Fibroblast of gingiva (primary cell): ENCODE measurements at places on chromosomes 2 and 18.

DNA sequence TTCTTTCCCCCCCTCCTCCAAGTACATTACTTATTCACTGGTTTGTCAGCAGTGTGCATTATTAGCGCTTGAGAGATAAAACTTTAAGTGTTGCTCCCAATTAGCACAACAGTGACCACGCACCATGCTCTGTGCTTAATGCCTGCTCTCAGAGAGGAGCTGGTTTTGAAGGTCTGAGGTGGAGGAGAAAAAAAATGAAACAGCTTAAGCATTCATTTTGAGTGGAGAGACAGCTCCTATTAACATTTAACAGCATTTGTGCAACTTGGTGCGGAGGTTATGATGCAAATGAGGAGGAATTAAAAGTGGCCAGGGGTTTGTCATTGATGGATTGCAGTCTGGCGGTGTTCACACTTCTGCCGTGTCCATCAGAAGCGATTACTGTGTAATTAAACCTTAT lies 141.8 kb downstream of the FIGN start:
- no peak for DNase-seq

DNA sequence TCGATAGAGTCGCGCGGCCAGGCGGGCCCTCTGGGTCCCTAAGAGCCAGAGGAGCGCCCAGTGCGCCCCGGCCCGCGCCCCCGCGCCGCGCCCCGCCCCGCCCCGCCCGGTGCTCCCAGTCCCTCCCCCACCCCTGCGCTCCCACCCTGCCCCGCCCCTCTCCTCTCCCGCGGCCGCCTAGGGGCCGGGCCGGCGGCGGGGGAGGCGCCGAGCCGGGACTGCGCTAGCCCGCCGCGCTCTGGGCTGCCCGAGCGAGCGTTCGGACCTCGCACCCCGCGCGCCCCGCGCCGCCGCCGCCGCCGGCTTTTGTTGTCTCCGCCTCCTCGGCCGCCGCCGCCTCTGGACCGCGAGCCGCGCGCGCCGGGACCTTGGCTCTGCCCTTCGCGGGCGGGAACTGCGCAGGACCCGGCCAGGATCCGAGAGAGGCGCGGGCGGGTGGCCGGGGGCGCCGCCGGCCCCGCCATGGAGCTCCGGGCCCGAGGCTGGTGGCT lies at the start of gene GPC1:
GPC1 (plus strand) TSS at position 207 of the 491 bp plus-strand sequence; CDS start at position 463, 256 bp downstream.
- DNase-seq: peak; percentile 84

- DNase-seq: peak; percentile 84
These were observed 110.8 kb downstream of the FMNL2 start for GRCh38 chr2:152445791-152446201.

DNA sequence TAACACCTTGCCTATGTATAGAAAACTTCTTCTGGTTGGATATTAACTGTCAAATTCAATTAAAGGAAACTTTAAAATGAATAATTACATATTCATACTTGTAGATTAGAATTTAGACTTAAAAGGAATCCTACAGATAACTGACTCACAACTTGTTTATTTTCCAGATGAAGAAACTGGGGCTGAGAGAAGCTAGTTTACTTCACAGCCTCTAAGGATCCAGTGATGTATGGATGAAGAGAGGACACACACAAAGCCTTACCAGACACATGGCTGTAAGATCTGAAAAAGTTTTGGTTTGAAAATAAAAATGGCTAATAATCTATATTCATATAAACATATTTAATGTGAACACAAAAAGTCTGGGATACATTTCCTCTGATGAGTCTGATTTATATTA lies 72.3 kb downstream of the PRELID3A start:
- no peak for DNase-seq

DNA sequence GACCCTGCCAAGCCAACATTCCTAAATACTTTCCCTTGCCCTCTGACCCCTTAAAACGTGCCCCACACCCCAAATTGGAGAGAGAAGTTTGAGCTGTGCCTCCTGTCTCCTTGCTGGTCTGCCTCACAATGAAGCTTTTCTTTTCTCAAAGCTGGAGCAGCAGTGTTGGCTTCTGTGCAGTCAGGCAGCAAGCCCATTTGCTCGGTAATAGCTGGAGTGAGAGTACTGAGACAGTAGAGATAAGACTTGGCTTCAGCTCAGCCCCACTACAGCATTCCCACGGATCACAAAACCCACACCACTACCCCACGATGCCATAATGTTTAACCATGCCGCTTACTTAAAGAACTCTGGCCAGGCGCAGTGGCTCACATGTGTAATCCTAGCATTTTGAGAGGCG lies 73.0 kb downstream of the NCAPH start:
- no peak for DNase-seq

DNA sequence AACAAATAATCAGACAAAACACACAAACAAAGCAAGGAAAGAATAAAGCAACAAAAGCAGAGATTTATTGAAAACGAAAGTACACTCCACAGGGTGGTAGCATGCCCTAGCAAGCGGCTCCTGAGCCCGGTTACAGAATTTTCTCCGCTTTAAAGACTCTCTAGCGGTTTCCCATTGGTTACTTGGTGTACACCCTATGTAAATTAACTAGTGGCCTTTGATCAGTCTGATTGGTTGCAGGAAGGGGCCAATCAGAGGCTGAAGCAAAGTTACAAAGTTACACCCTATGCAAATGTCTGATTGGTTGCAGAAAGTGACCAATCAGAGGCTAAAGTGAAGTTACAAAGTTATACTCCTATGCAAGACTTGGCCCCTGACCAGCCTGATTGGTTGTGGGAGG lies 242.9 kb downstream of the LDLRAD4 start:
- DNase-seq: no peak

DNA sequence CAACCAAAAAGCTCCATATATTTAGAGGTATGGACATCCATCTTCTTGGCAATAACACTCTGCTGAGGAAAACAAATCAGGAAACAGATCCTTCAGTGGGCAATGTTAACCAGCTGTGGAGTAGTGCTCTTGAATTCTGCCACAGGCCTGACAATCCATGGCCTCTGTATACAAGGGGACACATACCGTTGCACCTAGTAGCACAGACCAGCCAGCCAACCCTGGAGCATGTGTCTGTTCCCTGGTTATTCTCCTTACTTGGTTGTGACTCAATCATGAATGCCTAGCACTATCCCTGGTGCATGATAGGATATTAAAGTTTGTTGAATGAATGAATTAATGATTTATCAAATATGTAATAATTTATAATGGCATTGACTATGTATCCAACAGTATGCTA lies 261.4 kb upstream of the MGAT5 start:
- no peak for DNase-seq

DNA sequence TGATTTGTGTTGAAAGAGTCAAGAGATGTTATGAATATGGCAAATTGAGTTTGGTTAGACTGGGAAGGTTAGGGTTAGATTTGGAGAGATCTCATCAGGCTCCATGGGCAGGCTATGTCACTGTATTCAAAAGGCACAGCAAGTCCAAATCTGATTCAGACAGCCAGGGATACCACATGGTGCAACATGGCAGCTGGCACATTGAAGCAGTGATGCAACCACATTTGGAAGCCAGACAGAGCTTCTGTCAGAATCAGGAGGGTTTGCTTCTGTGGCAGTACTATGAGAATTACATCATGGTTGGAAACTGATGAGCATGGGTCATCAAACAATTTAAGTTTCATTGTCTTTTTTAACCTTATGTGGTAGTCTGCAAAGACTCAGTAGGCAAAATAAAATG lies 772.2 kb downstream of the SUCLG1 start:
- DNase-seq: peak; percentile 29

DNA sequence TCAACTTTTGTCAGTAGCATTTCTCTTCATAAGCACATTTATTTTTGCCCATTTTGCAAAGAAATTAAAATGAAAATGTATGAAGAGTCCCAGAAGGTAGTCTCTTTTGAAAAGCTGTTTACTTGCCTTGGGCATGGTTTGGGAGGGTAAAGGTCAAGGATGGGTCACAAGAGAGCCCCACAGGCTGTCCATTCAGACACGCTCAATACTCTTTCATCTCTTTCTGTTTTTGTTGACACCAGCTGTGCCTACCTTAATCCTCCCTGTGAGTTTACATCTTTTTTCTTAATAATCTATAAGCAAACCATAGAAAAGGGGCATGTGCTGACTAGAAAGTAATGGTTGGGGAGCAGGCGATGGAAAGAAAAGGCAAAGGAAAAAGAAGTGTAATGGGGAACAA lies 49.6 kb upstream of the KLF7 start:
- DNase-seq: no peak

- no peak for DNase-seq
These were observed 629.1 kb downstream of the ZEB2 start for GRCh38 chr2:143890798-143891197.

DNA sequence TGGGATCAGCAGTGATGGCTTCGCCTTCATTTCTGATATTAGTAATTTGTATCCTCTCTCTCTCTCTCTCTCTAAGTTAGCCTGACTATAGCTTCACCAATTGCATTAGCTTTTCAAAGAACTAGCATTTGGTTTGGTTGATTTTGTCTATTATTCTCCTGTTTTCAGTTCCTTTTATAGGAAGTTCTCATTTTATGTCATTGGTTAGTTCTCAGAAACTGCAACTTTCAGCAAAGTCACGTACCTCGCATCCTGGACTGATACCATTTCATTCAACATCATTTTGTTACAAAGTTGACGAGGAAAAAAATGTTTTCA lies 450.8 kb downstream of the EIPR1 start:
- no peak for DNase-seq

GRCh38 chr2:218032336-218033171 lies 29.8 kb upstream of the TNS1 start:
- DNase-seq: no peak

DNA sequence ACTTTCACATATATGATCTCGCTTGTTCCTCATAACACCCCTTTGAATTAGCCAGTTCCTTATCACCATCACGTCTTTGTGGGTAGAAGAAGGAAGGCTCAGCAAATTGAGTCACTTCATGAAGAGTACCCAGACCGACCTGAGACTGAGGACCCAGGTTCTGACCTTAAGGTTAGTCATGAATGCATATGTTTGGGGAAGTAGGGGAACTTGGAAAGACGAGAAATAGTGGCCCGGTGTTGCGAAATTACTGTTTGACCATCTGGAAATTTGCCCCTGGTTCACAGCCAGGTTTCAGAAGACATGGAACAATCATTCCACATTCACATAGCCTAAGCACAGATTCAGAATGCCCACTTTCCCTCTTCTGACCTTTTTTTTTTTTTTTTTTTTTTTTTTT lies 59.8 kb downstream of the MEIS1 start:
- peak; percentile 77 for DNase-seq

GRCh38 chr18:9941103-9941502 lies 27.3 kb downstream of the VAPA start:
- DNase-seq: no peak

DNA sequence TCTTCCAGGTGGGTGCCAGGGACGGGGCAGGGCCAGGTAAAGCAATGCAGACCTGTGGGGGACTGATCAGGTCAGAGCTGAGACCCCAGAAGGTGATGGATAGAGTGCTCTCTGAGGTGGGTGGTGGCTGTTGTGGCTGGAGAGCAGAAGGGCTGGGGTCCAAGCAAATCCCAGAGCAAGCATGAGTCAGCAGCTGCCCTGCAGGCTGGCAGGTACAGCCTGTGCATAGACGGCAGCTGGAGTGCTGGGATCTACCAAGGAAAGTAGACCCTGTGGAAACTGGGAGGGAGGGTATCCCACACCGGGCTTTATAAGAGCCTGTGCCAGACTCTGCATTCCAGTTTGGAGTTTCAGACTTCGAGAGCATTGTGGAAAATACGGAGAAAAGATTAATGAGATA lies 663 bp downstream of the TRIM54 start:
- no peak for DNase-seq

DNA sequence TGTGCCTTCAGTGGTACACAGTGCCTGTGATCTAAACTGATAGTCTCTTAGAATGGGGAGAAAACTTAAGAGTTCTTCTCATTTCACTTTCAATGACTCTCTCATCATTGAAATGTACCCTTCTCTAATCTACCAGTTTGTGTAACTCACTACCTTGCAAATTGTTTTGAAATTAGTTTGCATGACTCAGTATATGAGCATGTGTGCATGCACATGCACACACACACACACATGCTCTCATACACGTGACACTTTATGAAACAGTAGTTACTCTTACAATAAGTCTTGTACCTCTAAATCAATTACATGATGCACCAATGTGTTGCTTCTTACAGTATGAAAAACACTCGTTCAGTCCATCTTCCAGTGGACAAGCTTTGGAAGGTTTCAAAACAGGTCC lies 10.6 kb downstream of the LYPD6B start:
- DNase-seq: no peak

DNA sequence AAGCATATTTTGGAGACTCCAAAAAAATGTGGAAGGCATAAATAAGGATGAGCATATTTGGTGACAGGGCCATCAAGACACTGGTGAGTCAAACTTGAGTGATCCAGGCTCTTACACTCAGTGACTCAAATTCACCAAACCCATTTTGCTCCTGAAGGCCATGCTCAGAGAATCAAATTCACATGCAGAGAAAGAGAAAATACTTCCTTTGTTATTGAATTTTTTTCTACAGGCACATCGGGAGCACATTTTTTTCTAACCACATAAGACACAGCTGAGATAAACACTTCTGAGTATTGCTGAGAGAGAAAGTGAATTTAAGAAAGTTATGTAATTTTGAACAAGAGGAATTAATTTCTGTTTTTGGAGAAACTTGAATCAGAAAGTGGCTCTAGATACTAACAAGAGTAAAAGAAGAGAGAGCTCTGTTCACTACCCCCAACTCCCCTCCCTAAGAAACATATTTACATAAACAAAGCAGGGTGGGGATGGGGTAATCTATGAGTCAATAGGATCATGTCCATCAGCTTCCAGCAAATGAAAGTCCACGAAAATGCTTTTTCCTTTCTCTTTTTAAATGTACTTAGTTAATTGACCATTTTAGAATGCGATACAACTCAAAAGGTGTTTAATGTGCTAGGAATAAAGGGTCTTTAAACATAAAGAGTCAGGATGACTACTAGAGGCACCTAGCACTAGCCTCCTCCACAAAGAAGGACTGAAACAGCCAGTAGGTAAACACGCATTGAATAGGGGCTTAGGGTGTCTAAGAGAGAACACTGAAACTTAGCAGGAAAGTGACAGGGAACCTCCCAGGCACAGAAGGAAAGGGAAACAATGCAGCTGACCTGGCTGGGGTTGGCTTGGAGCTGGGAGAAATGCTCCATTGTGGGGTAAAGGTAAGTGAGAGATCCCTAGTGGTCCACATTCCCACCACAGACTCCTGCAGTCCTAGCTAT lies 152.3 kb downstream of the KCNE4 start:
- peak; percentile 24 for DNase-seq

DNA sequence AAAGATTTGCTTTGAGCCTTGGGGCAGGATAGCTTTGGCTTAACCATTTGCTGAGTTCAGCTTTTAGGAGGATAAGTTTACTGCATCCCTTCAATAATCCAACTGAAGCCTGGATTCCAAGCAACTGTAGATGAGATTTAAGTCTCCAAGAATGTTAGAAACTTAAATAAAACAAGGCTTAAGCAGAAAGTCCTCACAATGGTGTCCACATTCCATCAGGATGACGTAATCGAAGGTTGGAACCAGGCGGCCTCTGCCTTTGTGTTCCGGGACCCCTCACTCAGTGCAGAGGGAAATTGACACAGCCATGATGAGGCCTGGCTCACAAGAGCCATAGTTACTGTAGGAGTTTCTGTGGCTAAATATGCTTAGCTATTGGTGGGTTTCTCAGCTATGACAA lies 260.4 kb downstream of the LPIN1 start:
- no peak for DNase-seq

- no peak for DNase-seq
These were observed 79.0 kb downstream of the HDAC4 start for GRCh38 chr2:239321596-239322415.
